ENCODE measurements at places on chromosomes 11 and 22.

- DNase-seq: peak; percentile 34
These were observed 11.9 kb downstream of the CHID1 start for GRCh38 chr11:898540-899190.

- no peak for DNase-seq
These were observed 15.5 kb upstream of the CCND1 start for GRCh38 chr11:69625476-69625875.

- no peak for DNase-seq
These were observed 1.0 kb upstream of the PRDM10 start for GRCh38 chr11:130003717-130004001.

DNA sequence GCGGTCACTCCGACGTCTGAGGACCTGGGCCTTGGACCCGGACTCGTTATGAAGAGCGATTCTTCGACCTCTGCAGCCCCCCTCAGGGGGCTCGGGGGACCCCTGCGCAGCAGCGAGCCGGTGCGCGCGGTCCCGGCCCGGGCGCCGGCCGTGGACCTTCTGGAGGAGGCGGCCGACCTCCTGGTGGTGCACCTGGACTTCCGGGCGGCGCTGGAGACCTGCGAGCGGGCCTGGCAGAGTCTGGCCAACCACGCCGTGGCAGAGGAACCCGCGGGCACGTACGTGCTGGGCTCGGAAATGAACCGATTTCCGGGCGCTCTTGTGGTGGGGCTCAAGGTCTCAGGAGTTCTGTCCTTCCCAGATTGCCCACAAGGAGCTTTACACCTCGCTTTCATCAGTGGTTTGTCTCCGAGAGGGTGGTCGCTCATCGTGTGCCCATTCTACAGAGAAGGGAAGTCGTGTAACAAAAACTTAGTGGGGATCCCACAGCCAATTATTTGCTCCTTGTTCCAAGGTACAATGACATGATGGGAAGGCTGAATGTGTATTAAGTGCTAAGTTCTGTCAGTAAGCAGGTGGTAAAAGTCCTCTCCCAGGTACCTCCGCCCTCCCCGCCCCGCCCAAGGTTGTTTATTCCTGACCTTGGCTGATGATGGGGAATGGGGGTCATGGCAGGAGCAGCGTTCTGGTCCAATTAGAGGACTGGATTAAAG, 695 bp downstream of the PEX26 start:
- peak; percentile 37 for DNase-seq

DNA sequence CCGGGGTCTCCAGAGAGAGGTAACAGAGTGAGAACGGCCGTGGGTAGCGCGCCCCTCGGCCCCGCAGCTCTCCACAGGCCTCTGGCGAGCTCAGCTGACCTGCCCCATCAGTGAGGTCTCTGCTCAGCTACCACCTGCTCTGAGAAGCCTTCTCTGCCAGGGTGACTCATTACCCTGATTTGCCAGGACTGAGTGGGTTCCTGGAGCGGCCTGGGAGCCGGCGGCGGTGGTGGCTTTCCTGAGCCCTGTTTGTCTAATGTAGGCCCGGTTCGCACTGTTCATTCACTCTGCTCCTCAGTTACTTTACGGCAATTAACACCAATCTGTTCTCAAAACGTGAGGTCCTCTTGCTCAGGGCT, 351.0 kb upstream of the B3GAT1 start:
- DNase-seq: no peak

- DNase-seq: no peak
These were observed 254.5 kb upstream of the NARS2 start for GRCh38 chr11:78829146-78829545.

GRCh38 chr22:27574002-27574366, 227.6 kb downstream of the MN1 start:
- no peak for DNase-seq

DNA sequence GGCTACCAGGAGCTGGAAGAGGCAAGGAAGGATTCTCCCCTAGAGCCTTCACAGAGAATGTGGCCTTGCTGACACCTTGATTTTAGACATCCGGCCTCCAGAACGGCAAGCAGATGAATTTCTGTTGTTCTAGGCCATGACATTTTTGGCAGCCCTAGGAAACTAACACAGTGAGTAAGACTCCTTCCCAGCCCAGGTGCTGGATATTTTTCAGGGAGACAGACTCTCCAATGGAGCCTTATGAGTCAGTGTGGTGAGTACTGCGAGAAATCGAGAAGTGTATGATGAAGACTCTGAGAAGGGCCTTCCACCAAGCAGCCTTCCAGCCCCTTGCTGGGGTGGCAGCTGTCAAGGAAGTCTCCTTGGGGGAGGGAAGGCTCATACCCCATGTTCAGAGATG, 114.4 kb downstream of the OSBP2 start:
- DNase-seq: no peak

DNA sequence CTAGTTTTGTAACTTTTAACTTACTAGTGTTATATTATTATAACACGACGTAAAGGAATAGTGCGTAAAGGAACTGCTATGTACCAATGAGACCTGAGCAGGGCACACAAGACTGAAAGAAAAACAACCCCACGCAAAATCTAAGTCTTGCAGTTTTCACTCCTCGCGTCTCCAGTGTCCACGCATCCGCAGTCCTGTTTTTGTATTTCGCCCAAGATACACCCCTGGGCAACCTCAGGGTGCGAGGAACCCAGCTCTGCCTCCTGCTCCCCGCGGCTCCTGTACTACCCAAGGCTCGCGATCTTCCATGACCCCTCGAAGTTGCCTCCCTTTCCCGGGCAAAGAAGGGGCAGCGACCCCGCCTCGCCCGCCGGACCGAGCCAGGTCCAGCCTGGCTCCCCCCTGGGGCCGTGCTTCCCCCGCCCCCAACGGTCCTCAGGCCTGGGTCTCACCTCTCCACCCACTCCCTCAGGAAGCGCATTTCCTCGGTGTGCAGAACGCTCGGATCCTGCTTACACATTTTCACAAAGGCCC, 393 bp downstream of the ST13 start:
- peak; percentile 27 for DNase-seq

- no peak for DNase-seq
These were observed 35.6 kb upstream of the ADSL start for GRCh38 chr22:40310768-40311120.

GRCh38 chr22:49893025-49893424, 25.2 kb downstream of the ALG12 start:
- DNase-seq: no peak

GRCh38 chr11:82883853-82884252, 16.4 kb downstream of the PRCP start:
- DNase-seq: no peak

DNA sequence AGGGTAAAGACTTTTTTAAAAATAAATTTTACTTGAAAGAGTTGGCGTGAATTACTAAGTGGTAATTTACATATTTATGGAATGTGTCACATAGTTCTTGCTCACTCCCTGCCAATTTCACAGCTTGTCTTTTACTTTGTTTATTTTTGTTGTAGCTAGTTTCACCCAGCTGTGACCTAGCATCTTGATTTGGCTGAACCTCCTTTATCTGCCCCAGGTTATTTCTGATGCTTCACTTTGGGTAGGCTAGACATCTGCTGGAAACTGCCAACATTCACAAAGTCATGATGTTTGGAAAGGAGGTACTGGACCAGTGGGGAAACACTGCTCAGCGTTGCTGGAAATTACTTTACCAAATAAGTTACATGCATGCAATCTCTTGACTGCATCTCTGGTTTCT, 1676.0 kb upstream of the RAG2 start:
- DNase-seq: no peak

GRCh38 chr11:17750013-17750800, 15.6 kb downstream of the KCNC1 start:
- DNase-seq: no peak

- DNase-seq: no peak
These were observed 60.0 kb downstream of the GLYATL1 start for GRCh38 chr11:58999291-58999680.

DNA sequence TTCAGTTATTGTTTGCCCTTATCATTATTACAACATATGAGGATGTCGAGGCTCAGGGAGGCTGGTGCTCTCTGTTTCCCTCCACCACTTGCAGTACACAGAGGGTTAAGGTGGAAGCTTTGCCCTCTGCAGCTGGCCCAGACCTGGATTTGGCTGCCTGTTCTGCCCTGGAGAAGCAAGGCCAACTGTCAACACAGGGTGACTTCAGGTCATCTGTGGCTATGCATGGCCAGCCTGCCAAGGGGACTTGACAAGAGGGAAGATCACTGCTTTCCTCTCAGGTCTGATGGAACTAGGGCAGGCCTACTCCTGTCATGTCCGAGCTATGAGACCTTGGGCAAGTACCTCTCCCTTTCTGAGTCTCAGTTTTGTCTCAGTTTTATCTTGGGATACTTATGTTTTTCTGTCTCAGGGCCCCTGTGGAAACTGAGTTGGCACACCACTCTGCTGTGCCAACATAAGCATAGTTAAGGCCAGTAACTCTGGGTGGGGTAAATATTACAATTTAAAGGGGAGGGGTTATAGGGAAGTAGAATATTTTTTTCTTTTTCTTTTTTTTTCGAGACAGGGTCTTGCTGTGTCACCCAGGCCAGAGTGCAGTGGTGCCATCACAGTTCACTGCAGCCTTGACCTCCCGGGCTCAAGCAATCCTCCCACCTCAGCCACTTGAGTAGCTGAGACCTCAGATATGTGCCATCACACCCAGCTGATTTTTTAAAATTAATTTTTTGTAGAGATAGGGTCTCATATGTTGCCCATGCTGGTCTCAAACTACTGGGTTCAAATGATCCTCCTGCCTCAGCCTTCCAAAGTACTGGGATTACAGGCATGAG, 2.4 kb upstream of the THRSP start:
- no peak for DNase-seq

GRCh38 chr22:35472488-35472887, 68.1 kb upstream of the RASD2 start:
- no peak for DNase-seq

DNA sequence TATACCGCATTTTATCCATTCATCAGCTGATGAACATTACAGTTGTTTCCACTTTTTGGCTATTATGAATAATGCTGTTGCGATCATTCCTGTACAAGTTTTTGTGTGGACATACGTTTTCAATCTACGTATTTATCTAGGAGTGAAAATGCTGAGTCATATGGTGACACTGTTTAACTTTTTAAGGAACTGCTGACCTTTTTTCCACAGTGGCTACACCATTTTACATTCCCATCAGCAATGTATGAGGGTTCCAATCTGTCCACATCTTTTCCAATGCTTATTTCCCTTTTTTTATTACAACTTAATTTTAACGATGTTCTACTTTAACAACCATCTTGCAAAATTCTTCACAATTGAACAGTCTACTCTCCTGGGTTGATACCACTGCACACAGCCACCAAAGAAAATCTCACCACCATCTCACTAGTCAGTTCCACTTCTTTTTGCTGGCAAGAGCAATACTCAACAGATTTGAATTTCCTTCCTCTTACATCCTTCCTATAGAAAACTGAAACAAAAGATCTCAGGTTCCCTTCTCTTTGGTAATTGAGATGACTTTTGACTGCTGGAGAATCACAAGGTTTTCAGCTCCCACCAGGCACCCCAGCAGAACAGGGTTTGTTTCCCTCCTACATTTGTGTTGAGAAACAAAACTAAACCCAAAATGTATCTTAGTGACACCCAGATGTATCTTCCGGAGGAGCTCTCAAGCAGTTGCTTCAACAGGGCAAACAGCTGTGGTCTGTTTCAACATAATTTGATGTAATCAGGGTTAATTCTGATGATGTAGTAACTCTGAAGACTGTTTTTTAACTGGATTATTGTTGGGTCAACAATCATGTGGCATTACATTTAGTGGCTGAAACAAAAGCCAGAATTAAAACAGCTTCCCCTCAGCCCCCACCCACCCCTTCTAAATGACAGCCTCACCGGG, 7.0 kb upstream of the GAB2 start:
- no peak for DNase-seq

DNA sequence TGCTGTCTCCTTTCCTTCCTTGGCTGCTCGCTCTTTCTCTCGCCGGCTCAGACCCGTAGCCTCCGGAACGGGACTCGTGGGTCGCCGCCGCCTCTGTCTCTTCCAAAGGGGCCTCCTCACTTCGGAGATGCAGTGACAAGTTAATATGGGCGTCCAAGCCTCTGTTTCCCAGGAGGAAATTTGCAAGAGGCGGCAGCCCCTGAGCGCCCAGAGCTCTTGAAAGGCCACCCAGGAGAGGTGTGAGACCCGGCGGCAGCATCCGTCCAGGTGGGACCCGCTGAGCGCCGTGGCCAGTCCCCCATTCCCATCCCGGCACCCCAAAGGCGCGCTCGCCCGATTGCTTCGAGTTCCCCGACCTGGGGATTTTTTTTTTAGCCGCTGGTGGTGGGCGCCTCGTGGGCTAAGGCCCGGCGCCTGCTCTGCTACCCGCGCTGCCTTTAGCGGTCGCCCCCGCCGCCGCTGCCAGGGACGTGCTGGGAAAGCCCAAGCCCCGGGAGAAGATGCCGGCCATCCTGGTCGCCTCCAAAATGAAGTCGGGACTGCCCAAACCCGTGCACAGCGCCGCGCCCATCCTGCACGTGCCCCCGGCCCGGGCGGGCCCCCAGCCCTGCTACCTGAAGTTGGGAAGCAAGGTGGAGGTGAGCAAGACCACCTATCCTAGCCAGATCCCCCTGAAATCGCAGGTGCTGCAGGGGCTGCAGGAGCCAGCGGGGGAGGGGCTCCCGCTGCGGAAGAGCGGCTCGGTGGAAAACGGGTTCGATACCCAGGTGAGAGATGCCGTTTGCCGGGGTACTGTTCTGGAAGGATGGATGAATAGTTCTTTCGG, 772 bp downstream of the NAV2 start:
- no peak for DNase-seq

DNA sequence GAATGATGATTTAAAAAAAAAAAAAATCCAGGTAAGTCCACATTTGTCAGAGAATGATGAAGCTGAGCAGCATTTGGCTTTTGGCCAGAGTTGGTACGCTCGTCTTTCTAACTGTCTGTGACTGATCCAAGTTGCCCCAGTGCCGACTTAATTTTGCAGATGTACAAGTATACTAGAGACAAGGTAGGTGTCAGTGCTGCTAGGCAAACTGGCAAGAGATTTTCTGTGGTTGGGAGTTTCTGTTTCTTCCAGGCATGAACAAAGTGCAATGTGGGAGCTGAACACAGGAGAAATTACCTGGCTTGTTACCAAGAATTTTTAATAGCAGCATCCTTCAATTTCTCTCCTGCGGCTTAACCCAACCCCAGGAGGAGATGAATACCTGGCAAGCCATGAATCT, 307.7 kb downstream of the BUD13 start:
- DNase-seq: no peak
